Natural killer cell (primary cell): ENCODE measurements at places on chromosomes 4 and X. TPM values are rescaled to one million over a fixed set of nuclear protein-coding genes. Genes with fewer than 3 reads are reported as not detected.

DNA sequence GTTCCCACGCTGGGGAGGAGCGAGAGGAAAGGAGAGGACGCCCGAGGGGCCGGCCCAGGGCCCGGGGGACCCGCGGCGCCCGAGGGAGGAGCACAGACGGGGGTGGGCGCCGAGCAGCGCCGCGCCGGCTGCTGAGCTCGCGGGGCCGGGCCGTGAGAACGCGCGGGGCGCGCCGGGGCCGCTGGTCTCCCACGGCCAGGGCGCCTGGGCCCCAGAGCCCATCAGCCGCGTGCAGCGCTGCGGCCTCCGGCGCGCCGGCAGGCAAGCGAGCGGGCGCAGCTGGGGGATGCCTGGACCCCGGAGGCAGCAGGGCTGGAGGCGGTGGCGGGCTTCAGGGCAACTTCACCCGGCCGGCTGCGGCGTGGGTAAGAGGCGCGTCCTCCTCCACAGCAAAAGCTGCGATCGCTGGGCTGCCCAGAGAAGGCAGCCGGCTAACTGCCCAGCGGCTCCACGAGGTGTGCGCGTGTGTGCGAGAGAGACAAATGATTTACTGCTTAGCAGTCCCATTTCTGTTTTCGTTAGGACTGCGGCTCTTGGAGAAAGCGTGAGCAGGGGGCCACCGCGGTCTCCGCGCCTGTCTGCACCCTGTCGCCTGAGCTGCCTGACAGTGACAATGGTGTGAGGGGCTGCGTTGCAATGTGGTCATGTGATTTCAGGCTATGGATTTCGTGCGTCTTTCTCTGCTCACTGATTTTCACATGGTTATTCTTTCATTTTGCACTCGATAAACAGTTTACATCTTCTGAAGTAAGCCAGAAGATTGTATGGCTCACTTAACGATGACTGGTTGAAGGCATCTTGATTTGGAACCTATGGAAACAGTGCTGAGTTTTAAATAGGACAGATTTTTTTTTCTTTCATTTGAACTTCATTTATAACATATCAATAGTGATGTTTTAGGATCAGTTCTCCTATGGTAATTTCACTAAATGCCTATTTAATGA is 1.2 kb downstream of the GUCY1A1 start:
- peak; percentile 49 for DNase-seq

- DNase-seq, result no peak
These were observed 106.8 kb downstream of the STK32B start for GRCh38 chr4:5157791-5158770.

- no peak for DNase-seq
These were observed 145.9 kb upstream of the NOCT start for GRCh38 chr4:138869631-138870030.

DNA sequence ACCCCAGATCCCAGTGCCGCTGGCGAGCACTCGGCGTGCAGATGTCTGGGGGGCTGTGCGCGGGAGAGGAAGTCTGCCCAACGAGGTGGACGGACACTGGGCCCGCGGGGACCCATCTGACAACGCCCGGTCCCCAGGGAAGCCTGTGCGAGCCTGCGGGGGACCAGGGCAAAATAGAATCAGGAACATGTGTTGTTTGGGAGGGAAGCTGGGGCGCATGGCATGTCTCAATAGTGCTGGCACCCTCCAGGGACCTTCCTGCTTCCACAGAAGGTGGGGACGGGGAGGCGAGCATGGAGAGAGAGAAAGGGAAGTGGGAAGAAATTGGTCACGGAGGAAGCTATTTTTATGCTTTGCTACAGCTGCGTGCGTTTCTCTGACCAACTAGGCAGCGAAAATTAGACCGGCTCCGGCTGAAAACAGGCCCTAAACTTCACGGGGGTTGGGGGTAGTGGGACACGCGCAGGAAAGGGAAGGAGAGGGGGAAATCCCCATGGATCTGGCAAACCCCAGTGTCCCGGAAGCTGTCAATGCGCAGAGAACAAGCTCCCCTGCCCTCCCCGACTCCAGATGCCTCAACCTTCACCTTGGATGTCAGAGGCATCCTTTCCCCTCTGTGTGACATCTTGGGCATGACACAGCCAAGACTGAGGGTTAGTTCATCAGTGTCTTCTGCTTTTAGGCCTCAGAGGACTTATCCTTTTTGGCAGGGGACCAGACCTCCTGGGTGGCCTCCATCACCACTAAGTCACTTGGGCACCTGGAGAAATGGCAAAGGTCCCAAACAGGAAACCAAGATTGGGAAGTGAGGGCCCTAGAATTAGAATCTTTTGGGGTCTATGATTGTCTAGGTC is 169.8 kb upstream of the BCOR start:
- no peak for DNase-seq

DNA sequence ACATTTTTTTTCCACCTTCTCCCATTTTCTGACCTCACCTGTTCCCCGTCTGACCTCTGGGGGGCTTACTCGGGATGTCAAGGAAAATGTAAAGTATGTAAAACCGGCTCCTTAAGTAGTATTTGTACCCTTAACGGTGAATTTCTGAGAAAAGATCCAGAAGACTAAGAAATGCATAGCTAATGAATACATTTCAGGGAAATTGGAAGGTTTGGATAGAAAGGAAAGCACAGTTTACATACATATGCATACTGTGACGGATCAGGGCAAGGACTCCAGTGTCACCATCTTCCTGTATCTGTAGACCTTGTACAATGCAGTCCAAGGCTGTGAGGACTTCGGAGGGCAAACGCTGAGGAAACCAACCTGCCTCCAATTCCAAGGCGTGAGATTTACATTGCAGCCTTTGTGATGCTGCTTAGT is 2185.9 kb upstream of the TENM3 start:
- DNase-seq, result no peak

DNA sequence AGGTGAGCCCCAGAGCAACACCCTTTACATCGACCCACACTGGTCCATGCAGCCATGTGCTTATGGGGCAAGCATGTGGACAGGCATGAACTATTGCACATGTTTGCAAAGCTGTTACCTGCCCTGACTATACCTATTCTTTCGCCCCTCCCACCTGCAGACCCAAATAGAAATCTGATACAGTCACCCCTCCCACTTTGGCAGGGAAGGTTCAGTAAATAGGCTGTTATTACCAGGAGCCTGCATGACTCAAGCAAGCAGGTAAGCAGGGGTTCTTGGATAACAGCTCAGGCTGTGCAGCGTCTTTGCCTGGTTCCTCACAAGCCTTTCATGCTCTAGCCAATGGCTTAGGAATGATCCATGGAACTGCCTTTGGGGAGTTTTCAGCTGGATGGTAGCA is 122.7 kb upstream of the DIPK2B start:
- no peak for DNase-seq

GRCh38 chrX:38799995-38800580 is 1.2 kb upstream of the MID1IP1 start:
- peak; percentile 61 for DNase-seq

DNA sequence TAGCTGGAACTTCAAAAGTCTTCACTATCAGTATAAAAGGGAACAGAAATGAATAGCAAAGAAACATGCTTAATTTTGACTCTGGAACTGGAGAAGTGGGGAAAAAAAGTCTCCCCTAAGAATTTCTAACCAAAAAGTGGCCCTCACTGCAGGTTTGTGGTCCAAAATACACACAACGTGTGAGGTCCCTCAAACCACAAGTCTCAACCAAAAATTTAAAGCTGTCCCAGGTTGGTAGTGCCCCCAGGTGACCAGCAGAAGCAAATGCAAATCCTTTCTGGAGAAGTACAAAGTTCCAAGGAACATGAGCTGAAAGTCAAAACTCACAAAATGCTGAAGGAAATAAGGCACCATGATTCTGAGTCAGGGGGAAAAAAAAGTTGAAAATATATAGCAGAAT is 23.6 kb upstream of the VAMP7 start:
- no peak for DNase-seq

DNA sequence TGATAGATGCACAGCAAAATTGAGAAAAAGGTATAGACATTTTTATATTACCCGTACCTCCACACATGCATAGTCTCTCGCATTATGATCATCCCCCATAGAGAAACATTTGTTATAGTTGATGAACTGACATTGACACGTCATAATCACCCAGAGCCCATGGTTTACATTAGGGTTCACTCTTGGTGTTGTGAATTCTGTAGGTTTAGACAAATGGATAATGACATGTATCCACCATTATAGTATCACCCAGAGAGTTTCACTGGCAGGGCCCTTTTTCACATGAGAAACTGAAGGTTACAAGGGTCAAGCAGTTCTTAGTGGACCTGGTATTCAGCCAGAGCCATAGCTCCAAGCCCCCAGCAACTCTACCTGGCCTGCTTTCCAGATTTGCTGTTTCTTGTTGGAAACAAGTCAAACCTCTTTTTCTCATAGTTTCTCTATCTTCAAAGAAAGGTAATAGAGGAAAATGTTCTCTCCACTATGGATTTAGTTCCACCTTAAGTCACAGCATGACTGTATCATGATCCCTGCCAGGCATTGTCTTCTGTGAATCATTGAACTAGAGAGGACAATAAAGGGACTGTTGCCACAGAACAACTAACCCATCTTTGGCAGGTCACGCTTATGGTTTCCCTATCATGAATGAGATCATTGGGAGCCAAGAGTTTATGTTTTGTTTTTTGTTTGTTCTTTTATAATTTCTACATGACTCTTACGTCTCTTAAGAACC is 64.0 kb downstream of the HHIP start:
- DNase-seq, result no peak

- no peak for DNase-seq
These were observed 45.0 kb downstream of the TMEM165 start for GRCh38 chr4:55440786-55441185.

GRCh38 chrX:133527415-133527814 is 112.1 kb upstream of the GPC4 start:
- DNase-seq, result no peak

GRCh38 chr4:2305766-2306501 is 44.0 kb upstream of the MXD4 start:
- DNase-seq, result no peak

- no peak for DNase-seq
These were observed 50.2 kb downstream of the PRKG2 start for GRCh38 chr4:81164623-81165416.

- peak; percentile 56 for DNase-seq
These were observed 554 bp downstream of the DCTD start for GRCh38 chr4:182916483-182917181.

DNA sequence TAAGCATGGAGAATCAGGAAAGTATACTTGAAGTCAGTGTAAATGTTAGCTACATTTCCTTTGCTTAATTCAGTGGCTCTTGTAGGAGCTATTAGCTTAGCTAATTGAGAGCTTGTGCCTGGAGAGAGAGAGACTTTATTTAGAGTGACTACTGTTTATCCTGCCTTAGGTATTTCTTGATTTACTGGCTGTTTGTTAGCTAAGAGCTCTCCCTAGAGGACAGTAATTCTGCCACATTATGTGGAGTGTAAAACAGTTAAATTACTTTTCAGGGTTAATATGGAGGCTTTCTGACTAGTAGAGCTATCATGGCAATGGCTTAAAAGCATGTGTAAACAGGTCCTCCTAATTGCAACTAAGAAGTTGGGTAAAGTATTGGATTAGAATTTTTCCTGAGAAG is 306.5 kb upstream of the TECRL start:
- no peak for DNase-seq

- no peak for DNase-seq
These were observed 114.8 kb downstream of the BCOR start for GRCh38 chrX:39982948-39983347.

DNA sequence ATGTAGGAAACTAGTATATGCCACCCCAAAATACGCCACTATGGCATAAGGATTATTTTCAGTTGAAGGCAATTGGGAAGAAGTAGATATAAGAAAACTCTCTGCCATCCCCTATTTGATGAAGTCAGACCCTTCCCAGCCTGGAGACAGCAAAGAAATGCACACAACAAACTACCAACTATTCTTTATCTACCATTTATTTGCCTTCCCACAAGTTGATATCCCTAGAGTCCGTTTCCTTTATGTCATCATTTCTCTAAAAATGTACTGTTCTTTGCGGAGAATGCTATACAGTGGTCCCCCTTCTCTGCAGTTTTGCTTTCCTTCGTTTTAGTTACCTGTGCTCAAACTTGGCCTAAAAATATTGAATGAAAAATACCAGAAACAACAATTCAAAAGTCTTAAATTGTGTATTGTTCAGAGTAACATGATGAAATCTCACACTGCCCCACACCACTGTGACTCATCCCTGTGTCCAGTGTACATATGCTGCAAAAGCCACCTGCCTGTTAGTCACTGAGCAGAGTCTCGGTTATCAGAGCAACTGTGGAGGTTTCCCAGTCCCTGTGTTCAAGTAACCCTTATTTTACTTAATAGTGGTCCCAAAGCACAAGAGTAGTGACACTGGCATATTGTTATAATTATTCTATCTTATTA is 152.3 kb downstream of the WDFY3 start:
- DNase-seq, result no peak

GRCh38 chr4:177032341-177032740 is 239.6 kb upstream of the VEGFC start:
- no peak for DNase-seq

Gene CDS1
- total RNA-seq, result not detected

Gene CXorf58
- total RNA-seq, result not detected

Gene GAGE12C
- total RNA-seq, result not detected

Gene TCEAL6
- not detected for total RNA-seq

Gene CSAG2
- total RNA-seq, result not detected

Gene ADGRA3
- total RNA-seq, result 5.5 TPM

Gene TAF7L
- not detected for total RNA-seq

Gene YIPF6
- total RNA-seq, result 22.0 TPM

Gene ASMT
- total RNA-seq, result 1.8 TPM

Gene ZMAT1
- 14.9 TPM for total RNA-seq

Gene SATL1
- not detected for total RNA-seq
